ENCODE measurements at places on chromosomes 13 and 19.

GRCh38 chr13:98014766-98015165, 61.3 kb downstream of the IPO5 start:
- no peak for DNase-seq

DNA sequence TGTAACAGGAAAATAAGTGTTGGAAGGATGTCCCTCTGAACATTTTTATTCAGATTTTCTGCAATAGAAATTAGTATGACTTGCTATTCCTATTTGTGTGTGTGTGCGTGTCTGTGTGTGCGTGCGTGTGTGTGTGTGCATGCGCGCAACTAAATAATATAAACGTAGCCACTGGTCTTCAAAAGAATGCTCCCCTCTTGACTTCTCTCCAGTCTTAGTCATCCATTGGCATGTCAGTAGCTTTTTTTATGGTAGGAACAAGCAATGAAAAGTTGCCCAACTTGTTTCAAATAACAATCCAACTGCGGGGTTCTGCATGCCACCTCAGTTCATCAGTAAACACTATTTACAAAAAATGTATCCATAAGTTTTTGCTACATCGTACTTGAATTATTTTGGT, 249.6 kb downstream of the GPC6 start:
- no peak for DNase-seq

DNA sequence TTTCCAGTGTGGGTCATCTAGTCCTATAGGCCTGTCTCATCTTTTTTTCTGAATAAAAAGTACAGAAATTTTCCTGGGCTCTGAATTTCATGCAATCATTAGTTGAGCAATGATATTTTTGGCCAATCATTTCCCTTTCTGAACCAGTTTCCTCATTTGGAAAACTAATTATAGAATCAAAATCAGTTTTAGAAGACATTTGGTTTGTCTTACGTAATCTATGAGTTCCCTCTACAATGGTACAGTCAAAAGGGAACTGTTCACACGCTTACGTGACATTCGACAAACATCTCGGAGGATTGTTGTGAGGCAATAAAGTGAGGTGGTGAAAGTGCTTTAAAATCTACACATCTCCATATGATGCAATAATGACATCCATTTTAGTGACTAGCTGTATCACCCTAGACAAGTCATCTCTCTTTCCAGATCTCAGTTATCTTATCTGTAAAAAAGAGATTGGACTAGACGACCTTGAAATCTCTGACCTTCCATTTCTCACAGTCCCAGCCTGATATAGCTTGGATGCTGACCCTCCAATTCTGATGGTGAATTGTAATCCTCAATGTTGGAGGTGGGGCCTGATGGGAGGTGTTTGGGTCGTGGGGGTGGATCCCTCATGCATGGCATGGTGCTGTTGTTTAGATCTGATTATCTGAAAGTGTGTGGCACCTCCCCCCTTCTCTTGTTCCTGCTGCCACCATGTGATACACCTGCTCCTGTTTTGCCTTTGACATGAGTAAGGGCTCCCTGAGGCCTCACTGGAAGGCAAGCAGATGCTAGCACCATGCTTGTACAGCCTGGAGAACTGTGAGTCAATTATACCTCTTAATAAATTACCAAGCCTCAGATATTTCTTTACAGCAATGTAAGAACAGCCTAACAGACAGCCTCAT, 26.7 kb downstream of the FLT1 start:
- DNase-seq: no peak

DNA sequence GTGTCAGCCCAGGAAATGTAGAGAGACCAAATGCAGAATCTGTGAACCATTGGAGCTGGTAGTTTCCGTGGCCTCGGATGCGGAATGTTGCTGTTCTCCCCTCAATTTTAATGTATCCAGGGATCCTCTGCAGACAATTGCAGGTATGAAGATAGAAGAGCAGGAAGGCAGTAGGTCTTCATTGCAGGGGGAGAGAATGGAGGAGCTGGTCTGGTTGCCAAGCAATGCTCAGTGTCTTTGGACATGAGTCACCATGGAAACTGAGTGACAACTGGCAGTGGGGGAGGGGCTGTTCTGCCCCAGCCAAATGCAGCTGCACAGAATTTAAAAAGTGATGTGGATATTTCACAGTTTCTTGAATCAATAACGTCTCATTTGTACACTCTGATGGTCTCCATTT, 56.1 kb upstream of the ZNF835 start:
- DNase-seq: no peak

DNA sequence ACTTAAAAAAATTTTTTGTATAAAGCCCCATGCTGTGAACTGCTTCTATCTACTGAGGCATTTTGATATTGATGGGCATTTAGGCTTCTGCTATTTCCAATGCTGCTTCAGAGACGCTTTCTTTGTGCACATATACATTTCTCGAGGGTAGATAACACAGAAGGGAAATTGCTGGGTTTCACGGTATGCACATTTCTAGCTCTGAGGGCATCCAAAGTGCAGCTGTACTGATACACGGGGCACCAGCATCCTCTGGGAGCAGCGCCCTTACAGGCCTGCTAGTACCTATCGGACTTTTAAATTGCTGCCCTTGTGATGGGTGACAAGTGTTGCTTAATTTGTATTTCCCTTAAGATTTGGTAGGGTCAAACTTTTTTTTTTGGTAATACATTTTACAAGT, 88.6 kb downstream of the KCTD15 start:
- DNase-seq: no peak

DNA sequence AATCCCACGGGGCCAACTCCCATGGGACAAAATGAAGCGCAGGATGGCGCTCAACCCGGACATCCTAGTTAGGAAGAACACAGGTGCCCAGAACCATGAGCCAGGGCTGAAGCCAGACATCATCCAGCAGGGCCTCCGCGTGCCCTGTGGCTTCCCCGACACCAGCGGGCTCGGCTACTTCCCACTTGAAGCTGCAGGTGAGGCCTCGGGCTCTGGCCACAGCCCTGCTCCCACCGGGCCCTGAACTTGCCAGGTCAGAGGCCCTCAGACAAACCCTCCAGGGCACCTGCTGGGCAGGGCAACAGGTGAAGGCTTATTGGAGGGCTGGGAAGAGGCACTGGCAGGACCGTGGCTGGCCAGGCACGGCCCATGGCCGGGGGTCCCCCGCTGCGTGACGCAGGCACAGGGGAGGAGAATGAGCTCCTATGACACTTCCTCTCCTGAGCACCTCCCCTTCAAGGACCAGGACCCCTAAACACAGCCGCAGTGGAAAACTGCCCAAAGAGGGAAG, 117.7 kb downstream of the STK24 start:
- DNase-seq: no peak

GRCh38 chr19:33268162-33268991, 34.0 kb downstream of the CEBPA start:
- DNase-seq: no peak

DNA sequence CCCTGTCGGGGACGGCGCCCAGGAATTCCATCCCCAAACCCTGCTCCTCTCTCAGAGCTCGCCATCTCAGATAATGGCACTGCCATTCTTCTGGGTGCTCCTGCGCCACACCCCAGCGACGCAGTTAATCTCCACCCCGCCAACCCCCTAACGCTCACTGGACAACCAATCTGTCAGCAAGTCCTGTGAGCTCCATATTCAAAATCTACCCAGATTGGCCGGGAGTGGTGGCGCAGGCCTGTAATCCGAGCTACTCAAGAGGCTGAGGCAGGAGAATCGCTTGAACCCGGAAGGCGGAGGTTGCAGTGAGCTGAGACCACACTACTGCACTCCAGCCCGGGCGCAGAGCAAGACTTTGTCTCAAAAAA, 18.6 kb downstream of the FCGBP start:
- DNase-seq: no peak

DNA sequence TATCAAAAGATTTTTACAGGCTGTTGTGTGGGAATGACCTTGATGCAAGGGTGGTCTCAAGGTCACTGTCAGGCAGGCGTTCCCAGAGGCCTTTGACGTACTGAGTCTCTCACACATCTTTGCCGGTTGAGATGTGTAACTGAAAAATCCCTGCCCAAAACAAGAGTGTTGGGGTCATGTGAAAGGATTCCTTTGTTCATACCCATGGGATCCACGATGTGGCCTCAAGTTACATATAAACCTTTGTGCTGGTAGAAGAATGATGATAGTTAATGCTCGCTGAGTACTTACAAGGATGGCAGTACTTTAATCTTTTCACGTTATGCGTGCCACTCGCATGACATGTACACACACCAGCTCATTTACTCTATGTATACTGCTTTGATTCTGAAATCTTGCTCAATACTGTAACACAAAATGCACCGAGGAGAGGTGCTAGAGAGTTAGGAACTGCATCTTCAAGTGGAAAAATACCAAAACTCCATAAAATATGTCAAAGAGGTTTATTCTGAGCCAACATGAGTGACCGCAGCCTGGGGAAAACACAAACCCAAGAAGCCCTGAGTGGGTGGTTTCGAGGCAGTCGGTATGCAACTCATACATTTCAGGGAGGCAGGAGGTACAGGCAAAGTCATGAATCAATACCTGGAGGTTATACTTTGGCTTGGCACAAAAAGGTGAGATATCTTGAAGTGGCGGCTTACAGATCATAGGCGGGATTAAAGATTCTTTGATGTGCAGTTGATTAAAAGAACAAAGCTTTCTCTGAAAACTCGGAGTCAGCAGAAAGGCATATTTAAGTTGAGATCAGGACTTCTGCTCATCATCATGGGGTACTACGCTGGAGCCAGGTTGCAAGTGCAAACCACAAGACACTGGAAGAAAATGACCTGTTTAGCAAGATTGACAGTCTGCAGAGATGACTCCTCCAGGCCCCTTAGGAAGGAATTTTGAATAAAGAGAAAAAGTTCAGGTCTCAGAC, 87.4 kb upstream of the ARHGEF7 start:
- no peak for DNase-seq

DNA sequence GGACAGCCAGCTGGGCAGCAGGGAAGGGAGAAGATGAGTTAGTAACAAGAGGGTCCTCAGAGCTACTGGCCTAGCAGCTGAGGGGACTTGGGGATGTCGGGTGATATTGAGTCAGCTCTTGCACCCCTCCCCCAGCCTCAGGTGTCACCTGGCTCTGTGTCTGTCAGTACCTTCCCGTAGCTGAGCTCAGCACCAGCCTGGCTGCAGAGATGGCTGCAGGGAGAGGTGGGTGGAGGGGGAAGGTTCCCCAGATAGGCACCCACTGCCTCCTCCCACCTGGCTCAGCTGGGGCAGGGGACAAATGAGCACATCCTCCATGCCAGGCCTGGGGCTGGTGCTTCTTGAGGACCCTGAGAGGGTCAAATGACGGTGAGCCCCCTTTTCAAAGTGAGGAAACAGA, 6.8 kb upstream of the KPTN start:
- no peak for DNase-seq

DNA sequence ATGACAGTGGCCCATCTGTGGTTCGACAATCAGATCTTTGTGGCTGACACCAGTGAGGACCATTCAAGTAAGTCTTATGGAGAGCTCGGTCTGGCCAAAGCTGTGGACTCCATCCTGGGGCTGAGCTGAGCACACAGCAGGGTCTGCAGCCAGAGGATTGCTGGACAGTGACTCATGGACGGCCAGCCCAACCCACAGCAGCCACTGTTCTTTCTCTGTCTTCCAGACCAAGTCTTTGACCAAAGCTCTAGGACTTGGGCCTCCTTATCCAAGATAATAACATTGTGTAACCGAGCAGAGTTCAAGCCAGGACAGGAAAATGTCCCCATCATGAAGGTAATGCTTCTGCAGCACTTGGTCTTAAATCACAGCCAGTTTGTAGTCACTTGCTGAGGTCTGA, 12.4 kb downstream of the ATP12A start:
- DNase-seq: no peak

DNA sequence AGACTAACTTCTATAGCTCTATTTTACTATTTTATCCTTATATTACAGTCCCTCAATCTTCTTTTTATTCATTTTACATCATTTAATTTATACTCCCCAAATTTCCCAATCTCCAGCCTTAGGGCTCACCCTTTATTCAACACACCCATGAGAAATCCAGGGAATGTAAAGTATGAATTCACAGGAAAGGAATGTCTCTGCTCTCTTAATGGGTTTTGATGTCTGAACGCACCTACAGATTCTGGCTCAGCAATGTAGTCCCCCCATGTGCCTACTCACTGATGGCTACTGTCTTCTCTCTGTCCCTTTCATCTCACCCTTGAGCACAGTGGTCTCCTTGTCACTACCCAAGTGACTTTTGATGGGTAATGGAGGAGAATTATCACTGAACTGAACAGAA, 32.8 kb downstream of the TNFSF13B start:
- DNase-seq: no peak

DNA sequence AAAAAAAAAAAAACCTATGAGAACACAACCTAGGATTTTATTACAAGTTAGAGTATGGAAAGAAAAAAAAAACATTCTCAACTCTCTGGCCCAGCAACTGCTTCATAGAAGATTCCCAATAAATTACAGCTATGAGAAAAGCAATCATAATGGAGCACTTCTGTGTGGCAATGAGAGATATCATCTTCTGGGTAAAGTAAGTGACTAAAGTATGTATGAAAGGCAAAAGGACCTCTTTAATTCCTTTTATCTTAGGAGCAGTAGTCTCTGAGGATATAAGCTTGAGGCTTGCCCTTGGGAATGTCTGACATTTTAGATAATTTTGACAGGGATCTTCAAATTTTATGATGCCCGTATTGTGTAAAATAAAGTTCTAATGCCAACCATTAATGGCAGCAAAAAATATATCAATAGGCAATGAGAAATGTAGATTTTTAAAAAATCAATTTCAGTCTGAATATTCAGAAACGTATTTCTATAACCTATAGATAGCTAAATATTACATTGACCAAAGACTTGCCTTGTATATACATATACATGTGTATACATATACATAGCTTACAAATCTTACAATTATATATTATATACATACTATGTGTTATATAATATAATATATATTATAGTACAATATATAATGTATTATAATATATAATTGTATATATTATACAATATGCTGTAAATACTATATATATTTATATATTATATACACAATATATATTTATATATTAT, 823.9 kb upstream of the SLITRK1 start:
- no peak for DNase-seq

GRCh38 chr13:96172066-96172465, 82.2 kb downstream of the HS6ST3 start:
- no peak for DNase-seq

- DNase-seq: no peak
These were observed 11.6 kb upstream of the GPR18 start for GRCh38 chr13:99269627-99270241.

Data from iPS DF 6.9 (cell line).